Posterior vena cava (tissue), 2 donors: ENCODE measurements at places on chromosomes 5 and 9.

DNA sequence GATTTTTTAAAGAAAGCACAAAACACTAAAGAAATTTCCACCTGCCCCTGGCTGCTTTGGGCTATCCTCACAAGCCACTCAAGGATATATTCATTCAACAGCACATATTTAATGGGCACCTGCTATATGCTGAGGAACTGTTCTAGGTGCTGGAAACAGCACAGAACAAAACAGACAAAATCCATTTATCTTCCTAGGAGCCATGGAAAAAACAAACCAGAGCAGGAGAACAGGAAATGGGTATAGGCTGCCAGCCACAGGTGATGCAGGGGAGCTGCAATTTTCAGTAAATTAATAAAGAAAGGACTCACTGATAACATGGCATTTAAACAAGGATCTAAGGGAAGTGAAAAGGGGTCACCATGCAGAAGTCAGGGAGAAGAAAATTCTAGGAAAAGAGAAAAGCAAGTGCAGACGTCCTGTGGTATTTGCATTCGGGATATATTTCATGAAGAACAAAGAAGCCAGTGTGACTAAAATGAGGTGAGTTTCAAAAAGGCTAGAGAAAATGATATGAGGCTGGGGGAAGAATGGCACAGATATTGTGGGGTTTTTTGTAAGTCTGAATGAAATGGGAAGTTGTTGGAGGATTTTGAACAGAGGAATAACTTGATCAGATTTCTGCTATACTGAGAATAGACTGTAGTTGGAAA is 152.2 kb downstream of the ADAMTSL1 start:
- no peak for DNase-seq

DNA sequence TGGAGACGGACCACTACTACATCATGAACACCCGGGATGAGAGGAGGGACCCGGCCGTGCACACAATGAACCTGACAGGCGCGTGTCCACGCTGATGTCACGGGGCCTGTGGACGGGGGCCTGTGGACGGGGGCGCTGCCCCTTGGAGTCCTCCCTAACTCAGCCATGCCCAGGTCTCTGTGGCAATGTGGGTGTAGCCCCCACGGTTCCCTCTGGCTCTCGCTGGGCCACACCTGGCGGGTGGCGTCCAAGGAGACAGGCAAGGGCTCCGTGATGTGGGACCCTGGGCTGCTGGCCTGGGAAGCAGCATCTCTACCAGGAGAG is 22.1 kb downstream of the PAEP start:
- no peak for DNase-seq

- no peak for DNase-seq
These were observed 58.5 kb upstream of the ANXA1 start for GRCh38 chr9:73093016-73093739.

- DNase-seq, result no peak
These were observed 424.8 kb upstream of the DMAC1 start for GRCh38 chr9:8224381-8224801.

DNA sequence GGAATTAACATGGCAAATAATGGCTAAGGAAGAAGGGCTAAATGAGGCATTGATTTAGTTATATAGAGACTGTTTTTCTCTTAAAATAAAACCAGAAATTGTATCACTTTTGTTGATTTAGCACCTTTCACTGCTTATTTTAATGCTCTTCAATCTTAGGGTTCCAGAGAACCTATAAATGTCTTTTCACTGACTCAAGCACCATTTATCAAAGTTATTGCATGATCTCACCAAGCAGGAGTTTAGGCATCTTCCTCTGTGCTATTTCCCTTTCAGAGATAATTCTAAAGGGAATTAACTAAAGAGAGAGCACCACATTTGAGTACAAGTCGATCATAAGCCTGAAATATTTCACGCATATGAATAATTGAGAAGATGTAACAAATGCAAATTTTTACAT is 357.1 kb downstream of the CDH18 start:
- DNase-seq, result no peak

- DNase-seq, result no peak
These were observed 156.7 kb upstream of the TLX3 start for GRCh38 chr5:171152382-171152781.

GRCh38 chr5:116646611-116647289 is 72.1 kb upstream of the SEMA6A start:
- no peak for DNase-seq

- no peak for DNase-seq
These were observed 59.6 kb upstream of the LIFR start for GRCh38 chr5:38615981-38616451.

- DNase-seq, result peak; percentile 71
These were observed 23.0 kb downstream of the VAV2 start for GRCh38 chr9:133968966-133969617.

GRCh38 chr5:36667824-36668223 is 61.4 kb downstream of the SLC1A3 start:
- no peak for DNase-seq

DNA sequence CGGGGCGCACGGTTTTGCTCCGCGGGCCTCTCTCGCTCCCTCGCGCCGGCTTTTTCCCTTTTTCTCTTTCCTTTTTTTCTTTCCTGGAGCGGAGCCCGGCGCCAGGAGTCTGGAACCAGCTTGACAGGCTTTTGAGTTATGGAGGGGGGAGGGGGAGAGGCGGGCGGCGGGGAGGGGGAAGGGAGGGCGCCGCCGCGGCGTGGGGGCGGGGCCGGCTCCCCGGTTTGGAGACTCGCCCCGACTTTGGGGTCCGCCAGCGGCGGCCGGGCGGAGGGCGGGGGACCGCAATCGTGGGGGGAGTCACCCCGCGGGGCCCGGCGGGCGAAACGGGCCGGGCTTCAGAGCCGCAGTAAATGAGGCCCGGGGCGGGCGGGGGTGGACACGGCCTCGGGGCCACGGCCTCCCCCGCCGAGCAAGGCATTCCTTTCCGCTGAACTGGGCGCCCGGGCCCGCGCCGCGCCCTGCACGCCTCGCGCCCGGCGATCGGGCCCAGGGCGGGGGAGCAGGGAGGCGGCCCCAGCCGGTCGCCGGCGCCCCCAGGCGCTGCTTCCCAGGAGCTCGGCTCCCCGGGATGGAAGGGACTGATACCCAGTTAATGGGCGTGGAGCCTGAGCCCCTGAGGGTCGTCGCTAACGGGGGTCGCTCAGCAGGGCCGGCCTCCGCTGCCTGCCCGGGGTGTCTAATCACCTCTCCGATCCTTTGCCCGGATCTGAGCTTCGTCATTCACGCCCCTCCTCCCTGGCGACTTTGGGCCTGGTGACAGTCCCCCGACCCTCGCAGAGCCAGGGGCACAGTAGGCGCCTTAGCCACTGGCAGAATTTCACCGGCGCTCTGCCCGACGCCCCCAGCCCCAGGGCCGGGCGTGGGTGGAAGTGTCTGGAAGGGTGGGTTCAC is 138.1 kb downstream of the C9orf50 start:
- peak; percentile 96 for DNase-seq

DNA sequence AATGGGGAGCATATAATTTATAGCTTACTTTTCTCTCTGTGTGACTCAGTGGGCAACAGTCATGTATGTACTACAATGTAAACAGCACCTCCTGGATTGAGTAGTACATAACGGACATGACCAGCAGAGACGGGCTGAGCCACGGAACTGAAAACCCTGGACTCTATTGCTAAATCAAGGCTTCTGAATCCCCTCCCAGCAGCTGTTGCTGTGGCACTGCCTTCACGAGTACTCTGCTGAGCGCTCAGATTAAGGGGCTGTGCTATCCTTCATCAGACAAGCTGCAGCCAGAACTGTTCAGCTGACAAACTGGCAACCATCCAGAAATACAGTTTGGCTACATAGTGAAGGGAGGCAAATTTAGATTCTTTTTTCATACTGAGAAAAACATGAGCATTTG is 131.3 kb upstream of the CCDC180 start:
- DNase-seq, result no peak

DNA sequence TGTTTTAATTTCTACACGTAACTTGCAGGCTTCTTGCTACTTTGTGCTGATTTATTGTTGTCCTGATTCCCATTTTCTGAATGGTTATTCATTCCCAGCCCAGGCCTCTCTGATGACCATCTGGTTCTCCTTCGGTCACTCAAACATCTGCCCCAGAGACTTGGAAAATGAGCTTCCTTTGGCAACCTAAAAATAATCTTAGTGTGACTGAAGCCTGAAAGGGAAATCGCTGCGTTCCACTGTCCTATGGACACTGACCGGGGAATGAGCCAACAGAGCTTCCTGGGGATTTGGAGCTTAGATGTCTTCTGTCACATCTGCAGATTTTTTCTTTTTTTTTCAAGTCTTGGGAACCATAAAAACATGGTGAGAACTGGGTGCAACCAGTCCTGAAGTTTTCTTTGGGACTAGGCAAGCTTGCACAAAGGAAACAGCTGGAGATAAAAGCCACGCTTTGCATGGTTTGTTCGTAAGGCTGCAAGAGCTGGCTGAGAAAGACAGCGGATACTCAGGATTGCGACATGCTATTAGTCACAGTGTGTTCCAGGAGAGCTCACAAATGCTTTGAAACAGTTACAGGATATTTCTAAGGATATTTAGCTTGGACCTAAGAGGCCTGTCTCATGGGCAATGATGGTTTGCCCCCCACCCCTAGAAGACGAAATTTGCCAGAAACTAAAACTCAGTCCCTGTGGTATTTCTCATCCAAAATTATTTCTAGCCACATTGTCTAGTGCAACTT is 146.2 kb downstream of the GOLPH3 start:
- no peak for DNase-seq

- DNase-seq, result no peak
These were observed 562.8 kb downstream of the PDE4D start for GRCh38 chr5:59330680-59331079.

- DNase-seq, result peak; percentile 82
These were observed 363.7 kb downstream of the IRX2 start for GRCh38 chr5:2387634-2388325.

- no peak for DNase-seq
These were observed 30.2 kb upstream of the HTR4 start for GRCh38 chr5:148684528-148684927.

DNA sequence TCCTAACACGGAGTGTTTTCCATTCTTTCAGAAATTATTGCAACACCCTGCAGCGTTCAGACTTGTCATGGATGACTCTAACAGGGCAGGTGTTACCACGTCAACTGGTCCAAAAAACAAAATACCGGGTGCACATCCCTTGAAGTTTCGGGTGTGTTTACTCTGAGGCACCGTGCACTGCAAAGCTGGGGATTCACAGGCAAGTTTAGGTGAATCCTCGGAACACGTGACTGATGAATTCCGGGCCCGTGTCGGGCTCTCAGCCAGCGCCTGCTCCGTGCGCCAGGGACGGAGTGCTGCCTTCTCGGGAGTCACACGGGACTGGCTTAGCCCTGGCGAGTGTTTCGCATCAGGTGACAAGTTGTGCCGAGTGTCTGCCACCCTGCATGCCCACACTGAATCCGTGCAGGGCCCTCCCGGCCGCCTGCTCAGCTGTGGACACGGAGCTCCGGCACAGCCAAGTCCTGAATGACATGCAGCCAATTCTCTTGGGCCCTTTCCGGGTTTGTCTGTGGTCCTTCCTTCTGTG is 66.0 kb upstream of the IRX4 start:
- DNase-seq, result no peak

GRCh38 chr9:4678679-4679267 is 596 bp upstream of the CDC37L1 start:
- no peak for DNase-seq

DNA sequence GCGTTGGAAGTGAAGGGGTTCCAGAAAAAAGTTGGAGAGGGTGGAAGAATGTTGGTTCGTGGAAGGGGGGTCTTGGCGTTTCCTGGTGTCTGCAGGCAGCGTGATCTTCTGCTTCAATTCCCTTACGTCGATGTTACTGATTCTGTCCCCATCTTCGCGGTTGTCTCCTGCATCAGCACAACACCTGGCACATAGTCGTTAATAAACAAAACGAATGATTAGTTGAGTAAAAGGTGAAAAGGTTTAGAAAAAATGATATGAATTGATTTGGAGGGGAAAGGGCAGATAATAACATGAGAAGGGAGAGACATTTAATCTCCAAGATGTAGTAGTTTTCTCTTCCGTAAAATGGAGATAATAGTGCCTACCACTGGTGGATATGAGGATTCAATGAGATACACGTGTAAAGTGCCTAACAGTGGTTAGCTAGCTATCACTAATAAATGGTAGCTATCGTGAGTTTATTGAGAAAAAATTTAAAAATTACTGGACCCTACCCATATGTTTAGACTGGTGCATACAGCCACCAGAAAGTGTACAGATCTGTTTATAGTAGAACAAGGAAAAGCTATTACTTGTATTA is 556 bp downstream of the MTREX start:
- no peak for DNase-seq

GRCh38 chr5:37837414-37838032 is 2.3 kb downstream of the GDNF start:
- peak; percentile 93 for DNase-seq

DNA sequence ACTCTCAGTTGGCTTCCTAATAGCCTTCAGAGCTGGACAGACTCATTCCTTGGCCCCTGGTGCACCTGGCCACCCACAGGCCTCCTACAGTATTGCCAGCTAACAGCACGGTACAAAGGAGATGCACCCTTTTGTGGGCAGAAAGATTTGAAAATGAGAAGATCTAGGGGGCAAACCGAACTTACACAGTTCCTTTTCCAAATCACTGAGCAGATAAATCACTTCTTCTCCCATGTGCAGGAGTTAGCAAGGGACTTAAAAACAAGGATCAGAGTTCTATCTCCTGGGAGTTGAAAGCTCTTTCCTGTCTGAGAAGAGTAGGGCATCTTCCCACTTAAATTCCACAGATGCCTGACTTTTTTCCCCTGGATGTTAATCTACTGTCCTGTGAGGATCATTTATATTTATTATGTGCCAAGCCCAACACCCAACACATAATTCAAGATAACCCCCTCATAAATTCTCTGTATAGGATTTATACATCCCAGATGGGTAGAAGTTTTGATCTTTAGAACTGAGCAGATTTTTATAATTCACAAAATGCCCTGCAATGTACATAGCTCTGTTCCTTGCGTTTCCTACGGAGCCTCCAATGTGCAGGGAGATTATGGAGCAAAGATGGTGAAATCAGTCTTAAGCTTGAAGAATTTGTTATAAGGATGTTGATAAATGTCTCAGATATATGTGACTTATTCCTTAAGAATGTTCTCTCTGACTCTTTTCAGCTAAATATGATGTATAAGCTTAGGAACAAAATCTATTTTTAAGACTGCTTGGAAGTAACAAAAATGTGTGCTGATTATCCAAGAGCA is 207.2 kb upstream of the DAPK1 start:
- no peak for DNase-seq

GRCh38 chr5:171614511-171614910 is 171.1 kb upstream of the SMIM23 start:
- no peak for DNase-seq
